Renal pelvis (tissue), 12 donors: ENCODE measurements at places on chromosomes 1 and 21.

DNA sequence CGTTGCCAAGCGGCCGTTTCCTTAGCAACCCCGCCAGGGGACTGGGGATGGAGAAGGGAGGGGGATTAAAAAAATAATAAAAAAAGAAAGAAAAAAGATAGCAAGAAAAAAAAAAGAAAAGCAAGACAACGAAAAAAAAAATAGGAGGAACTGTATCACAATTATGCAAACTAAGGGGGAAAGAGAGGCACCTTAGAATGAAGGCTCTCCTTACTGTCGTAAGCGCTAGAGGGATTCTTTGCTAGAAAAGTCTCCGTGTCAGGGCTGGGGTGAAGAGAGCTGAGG is 625 bp upstream of the NEGR1 start:
- DNase-seq = no peak

DNA sequence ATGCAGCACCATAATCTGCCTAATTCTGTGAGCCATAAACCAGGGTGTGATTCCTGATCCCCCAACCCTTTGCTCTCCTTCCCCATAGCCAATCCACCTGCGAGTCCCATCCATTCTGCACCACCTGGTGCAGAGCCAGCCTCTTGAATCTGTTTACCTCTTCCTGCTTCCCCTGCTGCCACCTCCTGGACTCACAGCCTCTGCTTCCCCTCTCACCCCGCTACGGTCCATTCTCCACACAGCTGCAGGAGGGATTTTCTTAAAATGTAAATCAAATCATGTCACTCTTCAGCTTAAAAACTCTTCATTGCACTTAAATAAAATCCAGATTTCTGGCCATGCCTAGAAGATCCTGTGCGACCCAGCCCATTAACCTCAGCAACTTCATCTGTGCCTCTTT is 186.7 kb downstream of the FOXD2 start:
- DNase-seq = no peak

- DNase-seq = no peak
These were observed 95.1 kb upstream of the WLS start for GRCh38 chr1:68327414-68327813.

DNA sequence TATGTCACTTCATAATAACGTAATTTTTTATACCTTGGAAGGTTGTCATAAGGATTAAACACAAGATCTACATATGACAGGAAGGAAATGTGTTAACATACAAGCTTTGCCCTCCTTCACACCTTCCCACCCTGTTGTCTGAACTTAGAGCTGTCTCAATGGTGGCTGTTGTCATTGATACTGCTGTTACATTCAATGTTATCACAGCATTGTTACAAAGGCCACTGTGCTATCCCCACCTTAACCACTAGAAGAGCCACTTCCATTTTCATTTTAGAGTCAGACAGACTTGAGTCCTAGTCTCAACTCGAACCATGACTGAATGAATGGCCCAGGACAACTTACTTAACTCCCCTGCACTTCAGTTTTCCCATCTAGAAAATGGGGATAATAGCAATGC is 31.2 kb downstream of the TAS1R2 start:
- no peak for DNase-seq

- peak; percentile 72 for DNase-seq
These were observed 56.6 kb upstream of the RPL11 start for GRCh38 chr1:23634840-23635651.

DNA sequence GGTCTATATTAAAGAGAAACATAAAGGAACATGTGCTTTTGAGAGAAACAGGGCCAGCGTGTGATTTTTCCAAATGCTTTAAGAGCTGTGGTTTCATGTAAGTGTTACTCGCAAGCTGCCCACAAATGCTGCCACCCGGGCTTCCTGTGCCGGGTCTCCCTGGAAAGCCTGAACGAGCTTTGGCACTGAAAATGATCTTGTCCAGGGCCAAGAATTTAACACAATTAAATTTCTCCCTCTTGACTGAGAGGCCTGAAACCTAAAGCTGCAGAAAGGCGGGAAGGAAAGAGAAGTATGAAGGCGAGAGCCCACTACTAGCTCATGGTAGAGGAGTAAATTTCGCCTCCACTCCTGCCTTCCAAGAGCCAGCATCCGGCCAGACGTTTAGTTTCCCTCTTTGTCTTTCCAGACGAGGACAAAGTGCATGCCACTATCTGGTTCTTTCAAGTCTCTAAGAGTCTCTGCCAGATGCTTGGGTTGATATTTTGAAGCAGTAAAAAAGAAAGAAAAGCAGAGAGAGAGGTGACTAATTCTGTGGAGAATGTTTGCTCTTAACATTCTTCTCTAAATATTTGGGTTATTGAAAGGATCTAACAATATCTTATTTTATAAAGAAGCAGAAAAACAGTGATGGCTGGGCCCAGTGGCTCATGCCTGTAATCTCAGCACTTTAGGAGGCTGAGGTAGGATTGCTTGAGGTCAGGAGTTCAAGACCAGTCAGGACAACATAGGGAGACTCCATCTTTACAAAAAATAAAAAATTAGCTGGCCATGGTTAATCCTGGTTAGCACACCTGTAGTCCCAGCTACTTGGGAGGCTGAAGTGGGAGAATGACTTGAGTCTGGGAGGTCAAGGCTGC is 100.0 kb upstream of the HNRNPU start:
- no peak for DNase-seq

GRCh38 chr1:184747089-184747955 is 7.3 kb downstream of the EDEM3 start:
- no peak for DNase-seq

- no peak for DNase-seq
These were observed 8.2 kb upstream of the SLC9A1 start for GRCh38 chr1:27163093-27163492.

DNA sequence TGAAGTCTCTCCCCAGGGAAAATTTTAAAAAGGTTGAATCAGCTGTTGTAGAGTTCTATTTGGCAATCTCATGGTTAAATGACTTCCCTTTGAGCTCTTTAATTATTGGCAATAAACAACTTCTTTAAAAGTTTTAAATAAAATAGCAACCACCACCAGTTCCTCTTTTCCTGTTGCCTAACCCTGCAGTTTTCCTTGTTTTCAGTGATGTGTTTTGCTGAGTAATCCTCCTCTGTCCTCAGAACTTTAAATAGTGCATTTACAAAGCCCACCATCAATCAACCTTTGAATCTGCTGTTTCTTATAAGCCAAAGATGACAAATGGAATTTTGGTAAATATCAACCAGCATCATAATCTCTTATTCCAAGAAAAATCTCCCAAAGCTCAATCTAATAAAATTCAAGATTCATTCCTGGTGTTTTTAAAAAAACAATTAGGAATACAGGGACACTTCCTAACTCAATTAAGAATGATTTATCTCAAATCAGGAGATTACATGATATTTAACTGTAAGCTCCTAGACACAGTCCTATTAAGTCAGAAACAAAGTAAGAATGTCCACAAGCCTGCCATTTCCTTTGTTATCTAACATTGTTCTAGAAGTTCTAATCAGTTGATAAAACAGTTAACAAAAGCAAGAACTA is 14.8 kb downstream of the AVPR1B start:
- DNase-seq = no peak

- DNase-seq = no peak
These were observed 24.8 kb downstream of the PCSK9 start for GRCh38 chr1:55064071-55064581.

DNA sequence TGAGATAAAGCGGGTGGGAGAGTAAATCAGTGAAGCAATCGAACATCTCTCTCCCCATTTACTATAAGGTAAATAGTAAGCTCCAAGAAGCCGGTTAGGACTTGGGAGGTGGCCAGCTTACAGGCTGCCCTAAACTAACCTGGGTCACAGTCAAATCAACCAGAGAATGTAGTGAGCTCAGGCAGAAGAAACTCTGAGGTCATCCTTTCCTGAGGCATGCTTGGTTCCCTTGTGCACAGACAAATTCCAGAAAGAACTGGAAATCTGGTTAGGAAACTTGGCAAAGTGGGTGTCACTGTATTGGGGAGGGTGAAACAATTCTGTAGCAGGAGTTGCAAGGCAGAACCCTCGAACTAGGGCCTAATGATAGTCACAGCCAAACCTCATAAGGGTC is 72.5 kb downstream of the NTMT2 start:
- no peak for DNase-seq

- DNase-seq = no peak
These were observed 9.0 kb downstream of the CRP start for GRCh38 chr1:159705251-159705903.

DNA sequence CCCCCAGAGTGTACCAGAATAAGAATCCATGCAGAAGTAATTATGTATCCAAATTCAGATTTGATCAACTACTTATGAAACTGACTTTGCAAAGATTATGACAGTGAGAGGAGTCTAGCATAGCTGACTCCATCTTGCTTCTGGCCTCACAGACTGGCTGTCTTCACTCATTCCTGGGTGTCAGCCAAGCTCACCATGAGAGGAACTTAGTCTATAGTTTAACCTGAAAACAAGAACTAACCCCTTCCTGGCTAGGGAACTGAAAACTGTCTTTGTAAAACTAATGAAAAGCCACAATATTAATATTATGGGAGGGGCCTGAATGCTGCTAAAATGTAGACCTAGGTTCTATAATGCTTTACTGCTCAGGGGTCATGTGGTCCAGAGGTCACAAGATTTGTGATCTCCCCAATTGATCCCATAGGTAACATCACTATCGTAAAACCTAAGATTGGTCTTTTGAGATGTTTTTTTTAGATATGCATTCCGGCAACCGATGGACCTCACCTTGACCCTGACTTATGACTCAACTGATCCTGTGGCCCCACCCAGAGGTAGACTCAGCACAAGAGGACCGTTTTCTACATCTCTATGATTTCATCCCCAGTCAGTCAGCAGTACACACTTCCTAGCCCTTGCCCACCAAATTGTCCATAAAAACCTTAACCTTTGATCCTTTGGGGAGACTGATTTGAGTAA is 55.2 kb downstream of the ATP1B1 start:
- DNase-seq = no peak

DNA sequence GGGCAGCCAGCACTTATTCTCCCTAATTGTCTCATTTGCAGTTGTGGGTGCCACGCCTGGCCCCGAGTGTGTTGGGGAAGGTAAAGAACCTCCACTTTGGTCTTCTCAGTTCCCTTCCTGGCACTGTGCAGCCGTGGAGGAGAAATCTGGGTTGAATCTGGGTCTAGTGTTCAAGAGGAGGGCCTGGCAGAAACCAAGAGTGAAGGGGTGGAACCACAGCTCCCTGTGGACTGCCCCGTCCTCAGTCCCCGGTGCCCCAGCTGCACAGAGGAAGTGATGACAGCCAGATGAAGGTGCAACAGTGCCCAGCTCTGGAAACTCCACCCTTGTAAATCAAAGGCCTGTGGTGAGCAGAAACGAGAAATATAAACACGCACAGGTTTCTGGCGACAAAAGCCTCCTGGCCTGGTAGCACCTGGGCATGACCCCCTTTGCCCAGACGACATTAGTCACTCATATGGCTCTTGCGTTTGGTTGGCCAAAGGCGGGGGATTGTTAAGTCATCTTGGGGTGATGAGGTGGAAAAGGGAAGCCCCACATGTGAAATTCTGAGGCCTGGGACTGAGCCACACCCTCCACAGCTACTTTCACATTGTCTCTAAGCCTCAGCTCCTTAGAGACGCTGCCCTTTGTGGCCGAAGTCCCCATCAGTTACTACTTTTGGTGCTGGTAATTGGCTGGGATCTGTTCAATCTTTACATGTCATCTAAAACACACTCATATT is 4.2 kb upstream of the ECE1 start:
- DNase-seq = no peak

DNA sequence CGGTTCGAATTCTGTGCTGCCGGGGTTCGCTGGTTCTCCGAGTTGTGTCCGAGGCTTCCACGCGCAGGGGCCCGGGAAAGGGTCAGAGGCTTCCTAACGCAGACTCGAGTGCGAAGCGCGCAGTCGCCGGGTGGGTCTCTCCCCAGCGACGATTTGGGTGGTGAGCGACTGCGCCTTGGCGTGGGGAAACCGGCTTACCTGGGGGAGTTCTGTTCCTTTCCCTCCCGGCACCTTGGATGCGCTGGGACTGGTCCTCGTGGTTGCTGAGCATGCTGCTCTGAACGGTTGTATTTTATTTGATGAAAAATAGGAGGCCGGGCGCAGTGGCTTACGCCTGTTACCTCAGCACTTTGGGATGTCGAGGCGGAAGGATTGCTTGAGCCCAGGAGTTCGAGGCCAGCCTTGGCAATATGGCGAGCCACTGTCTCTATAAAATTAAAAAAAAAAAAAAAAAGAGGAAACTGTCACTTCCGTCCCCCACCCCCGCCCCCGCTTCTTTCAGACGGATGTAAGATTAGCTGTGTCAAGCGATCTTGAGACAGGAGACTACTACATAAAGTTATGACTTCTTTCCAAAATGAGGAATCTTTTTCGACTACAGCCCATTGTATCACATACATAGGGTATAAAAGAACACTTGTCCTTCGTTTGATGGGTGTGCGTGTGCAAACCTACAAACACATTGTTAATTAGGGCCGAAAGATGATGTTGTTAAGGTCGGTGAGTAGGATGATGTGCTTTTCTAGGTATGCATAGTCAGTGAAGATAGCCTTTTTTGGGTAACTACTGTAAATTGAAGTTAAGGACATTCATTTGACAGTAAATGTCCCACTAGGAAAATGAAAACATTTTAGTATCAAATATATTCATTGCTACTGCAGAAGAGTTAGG is at the start of gene CCDC18:
Gene CCDC18, plus strand, starts transcription at position 2 of the 891 bp plus-strand sequence. CDS start 2,638 bp downstream, outside the sequence.
- DNase-seq = no peak

DNA sequence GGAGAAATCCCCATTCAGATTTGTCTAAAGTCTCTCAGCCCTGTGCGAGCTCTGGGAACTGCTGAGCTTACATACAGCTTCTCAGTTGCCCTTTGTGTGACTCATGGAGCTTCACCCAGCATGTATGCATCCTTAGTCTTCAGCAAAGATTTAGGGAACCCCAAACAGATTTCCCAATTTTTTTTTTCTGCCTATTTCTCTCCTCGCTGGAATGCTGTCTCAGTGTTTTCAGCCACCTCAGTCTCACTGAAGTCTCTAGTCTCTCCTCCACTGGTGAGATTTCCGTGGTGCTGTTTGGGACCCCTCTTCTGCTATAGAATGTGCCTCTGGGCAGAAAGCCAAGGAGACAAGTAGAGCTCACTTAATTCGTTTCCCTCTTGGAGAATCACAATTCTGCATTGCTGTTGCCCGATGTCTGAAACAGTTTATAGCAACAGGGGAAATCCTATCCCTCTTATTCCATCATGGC is 28.1 kb upstream of the TXLNA start:
- DNase-seq = peak; percentile 36

- no peak for DNase-seq
These were observed 3.8 kb downstream of the LAMC1 start for GRCh38 chr1:183027031-183027430.

- DNase-seq = no peak
These were observed 54.7 kb downstream of the RBM11 start for GRCh38 chr21:14270631-14271030.

- no peak for DNase-seq
These were observed 7.7 kb downstream of the ENSA start for GRCh38 chr1:150621497-150622302.

DNA sequence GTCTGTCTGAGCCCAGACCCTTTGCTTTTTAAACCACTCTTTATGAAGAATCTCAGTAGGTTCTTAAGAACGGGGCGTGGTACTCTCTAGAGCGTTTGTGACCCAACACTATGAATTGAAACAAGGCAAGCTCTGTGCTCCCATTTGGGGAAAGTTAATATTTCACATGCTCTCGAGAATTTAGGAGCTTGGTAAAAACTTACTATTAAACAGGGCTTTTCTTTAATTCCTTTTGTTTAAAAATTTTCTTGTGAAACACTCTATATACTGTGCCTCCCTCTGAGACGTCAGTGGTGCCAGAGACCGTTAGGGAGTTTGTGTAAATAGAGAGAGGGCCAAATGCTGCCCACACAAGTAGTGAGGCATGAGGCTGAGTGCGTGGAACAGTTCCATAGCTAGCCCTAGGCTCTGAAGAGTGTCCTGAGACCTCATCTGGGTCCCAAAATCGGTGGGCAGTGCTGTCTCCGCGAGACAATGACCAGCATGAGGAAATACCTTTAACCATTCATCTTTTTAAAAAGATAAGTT is 144.7 kb downstream of the ROR1 start:
- no peak for DNase-seq
